ENCODE measurements at places on chromosomes 13 and 19.

DNA sequence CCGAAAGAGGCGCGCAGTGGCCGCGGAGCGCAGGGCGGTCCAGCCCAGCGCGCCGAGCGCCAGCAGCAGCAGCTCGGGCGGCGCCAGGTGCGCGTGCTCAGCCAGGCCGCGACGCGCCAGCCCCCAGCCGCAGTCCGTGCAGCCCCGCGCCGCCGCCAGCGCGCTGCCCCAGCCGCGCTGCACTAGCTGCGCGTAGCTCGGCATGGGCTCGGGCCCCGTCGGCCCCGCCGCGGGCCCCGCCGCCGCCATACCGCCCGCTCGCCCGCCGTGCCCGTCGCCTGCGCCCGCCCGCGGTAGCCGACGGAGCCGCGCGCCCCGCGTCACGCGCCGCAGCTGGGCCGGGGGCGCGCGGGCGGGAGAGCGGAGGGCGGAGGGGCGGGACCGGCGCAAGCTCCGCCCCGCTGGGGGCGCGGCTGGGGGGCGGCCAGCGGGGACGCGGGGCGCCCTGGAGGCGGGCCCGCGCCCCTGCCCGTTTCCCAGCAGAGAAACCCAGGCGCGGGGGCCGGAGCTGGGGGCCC is at the start of gene CERS1:
TSS of gene CERS1 (minus strand) at position 335 of the 518 bp plus-strand sequence. CDS start at position 249, 86 bp downstream.
- no peak for DNase-seq

GRCh38 chr13:95607366-95607765 is 37.1 kb downstream of the DZIP1 start:
- DNase-seq, result no peak

- DNase-seq, result no peak
Measured at GRCh38 chr13:98834254-98834960, 81.9 kb upstream of the SLC15A1 start.

GRCh38 chr19:54029930-54030490 is 33.7 kb downstream of the VSTM1 start:
- peak; percentile 39 for DNase-seq

DNA sequence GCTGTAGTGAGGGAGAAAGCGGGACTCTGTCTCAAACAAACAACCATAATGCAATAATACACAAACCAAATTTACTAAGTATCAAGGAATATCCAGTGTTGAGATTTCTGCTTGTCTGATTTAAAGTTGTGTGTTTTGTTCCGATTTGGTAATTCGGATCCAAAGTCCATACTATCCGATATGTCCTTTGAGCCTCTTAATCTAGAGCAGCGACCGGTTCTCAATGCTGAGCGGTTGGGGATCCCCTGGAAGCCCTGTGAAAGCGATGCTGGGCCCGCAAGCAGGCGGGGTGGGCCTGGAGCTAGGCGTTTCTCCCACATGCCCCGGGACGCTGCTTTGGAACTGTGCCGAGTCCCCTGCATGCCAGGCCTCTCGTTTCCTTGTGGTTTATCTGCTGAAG is 20.2 kb downstream of the C19orf44 start:
- no peak for DNase-seq

DNA sequence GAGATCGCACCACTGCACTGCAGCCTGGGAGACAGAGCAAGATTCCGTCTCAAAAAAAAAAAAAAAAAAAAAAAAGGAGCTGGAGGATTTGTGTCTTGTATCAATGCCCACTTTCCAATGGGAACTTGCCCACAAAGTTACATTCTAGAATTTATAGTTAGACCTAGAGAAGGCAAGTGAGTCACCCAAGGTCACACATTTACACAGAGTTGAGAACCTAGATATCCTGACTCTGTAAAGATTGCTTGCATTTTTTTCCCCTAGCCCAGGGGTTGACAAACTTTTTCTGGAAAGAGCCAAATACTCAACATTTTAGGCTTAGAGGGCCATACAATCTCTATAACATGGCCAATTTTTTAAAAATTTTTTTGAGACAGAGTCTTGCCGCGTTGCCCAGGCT is 7.7 kb upstream of the BRD4 start:
- DNase-seq, result no peak

DNA sequence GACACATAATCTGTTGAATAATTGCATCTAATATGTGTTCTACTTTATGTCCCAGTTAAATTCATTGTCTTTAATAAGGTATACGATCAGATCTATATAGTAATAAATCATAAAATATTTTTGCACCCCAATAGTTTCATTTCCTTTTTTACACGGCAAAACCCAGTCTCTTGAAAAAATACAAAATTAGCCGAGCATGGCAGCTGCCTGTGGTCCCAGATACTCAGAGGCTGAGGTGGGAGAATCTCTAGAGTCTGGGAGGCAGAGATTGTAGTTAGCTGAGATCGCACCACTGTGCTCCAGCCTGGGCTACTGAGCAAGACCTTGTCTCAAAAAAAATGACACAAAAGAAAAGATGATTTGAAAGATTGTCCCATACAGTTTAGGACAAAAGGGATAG is 52.3 kb upstream of the PARP4 start:
- DNase-seq, result no peak

Data from stimulated activated CD4-positive, alpha-beta T cell treated with anti-CD3 and anti-CD28 coated beads, TNF-alpha, amount 100 ng/mL, for 48 hours (primary cell).